ENCODE measurements at places on chromosomes 2 and 18. TPM values are rescaled to one million over a fixed set of nuclear protein-coding genes. Genes with fewer than 3 reads are reported as not detected.

Gene LHCGR
- not detected for polyA plus RNA-seq

Gene RUFY4
- not detected for polyA plus RNA-seq

DNA sequence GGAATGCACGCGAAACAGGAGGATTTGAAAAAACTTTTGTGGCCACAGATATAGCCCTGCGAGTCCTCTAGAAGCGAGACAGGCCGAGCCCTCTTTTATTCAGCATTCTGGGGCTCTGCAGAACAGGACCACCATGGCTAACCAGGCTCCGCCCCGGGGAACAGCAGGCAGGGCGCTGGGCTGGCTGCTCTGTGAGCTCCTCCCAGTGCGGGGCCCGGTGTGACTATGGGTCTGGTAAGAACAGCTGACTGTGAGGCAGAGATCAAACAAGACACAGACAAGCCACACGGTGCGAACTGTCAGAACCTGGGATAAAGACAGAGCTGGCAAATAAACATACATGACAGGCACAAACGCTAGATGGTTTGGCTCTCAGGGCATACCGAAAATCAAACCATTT, 15.5 kb downstream of the PXDN start:
- no peak for DNase-seq

DNA sequence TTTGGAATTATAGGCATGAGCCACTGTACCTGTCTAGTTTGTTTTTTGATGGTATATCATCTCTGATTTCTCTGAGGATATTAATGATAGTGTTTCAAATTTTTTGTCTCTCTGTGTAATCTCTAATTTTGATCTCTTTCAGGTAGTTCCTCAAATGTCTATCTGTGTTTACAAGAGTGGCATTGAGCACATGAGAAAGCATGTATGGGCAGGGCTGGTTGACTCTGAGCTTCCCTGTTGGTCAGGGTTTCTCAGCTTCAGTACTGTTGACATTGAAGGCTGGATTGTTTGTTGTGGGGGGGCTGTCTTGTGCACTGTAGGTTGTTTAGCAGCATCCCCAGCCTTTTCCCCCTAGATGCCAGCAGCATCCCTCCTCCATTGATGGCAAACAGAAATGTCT, 79.9 kb downstream of the TMEM247 start:
- DNase-seq, result no peak

Gene WNT6
- polyA plus RNA-seq, result 0.20 TPM
